T-helper 9 cell (primary cell): ENCODE measurements at places on chromosomes 12 and 14.

GRCh38 chr12:90854136-90854689 lies 100.8 kb downstream of the CCER1 start:
- no peak for DNase-seq

DNA sequence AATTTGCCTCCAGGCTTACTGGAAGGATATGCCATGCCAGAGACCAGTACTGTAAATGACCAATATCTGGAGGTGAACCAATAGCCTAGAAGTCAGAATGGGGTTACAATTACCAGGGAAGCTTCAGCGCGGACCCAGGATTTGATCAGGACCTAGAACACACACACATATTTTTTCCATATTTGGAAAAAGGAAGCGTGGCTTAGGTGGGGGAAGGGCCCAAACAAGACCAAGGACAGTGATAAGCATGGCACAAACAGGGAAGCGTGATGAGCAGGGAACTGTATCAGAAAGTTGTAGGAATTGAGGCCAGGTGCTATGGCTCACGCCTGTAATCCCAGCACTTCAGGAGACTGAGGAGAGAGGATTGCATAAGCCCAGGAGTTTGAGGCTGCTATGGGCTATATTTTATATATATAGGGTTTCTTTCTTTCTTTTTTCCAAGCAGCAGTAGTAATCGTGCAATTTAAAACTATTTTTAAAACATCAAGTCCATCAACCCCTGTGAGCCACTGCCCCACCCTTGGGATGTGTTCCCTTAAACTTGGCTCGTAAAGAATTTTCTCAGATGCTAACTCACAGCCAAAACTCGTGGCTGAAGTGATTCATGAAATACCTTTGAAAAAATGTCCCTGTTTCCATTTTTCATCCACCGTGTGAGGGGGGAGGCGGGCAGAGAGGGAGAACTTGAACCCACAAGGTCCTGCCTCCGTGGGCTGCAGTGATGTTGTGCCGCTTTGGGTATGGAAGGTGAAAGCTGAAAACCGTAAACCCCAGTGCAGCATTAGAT lies 16.7 kb downstream of the HRK start:
- DNase-seq = no peak

GRCh38 chr12:103588680-103589079 lies 1.6 kb downstream of the STAB2 start:
- DNase-seq = no peak

- no peak for DNase-seq
Measured at GRCh38 chr12:12202747-12203146, 64.1 kb downstream of the LRP6 start.

DNA sequence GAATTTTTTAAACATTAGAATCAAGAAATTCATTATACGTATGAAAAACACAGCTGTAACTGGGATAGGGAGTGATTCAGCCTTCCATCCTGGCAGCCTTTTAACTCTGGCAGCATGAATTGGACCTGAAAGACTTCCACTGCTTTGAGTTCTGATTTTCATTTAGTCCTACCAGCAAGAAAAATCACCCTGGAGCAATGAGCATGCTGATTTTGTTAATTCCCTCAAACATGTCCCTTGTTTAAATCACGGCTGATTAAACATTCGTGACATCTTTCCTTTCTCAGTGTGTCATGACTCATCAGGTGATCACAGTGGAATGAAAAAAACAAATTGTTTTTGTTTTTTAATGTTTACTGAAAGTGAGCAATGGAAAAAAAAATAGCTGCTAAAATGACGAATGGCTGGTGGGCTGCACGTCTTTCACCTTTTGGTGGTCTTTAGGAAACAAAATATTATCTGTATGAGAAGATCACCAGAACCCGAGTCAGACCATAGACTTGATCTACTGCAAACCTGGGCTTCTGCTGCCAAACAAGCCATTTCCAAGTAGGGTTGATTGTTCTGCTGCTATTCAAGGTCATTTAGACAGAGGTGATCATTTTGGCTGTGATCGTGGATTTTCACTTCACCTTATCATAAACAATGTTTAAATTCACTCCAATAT lies 67.0 kb upstream of the CAND1 start:
- DNase-seq = no peak

GRCh38 chr14:64411001-64411400 lies 22.8 kb downstream of the MTHFD1 start:
- no peak for DNase-seq

GRCh38 chr12:49478949-49479664 lies 59.7 kb upstream of the KCNH3 start:
- DNase-seq = no peak

DNA sequence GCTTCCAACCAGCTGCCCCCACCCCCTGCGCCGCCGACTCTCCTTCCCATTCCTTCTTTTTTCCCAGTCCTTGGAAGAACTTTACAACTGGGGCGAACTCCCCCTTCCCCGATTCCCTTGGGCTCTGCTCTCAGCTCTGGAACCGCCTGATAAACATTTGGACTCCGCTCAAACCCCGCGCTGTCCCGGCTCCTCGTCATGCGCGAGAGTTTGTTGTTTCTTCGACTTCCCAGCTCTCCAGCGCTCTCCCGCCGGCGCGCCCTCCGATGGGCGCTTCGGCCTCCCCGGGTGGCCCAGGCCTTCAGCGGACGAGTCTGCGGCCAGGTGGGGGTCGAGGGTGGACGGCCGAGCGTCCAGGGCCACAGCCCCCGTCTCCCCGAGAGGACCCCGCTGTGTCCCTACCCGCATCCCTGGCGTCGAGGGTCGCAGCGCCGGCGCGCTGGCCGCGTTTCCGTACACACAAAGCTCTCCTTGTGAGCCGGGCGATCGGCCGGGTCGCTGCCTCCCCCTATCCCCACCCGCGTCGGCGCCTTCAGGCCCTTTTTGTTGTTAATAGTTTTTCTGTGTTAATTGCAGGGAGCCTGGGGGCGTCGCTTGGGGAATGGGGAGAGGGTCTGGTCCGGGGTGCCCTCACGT lies 847 bp downstream of the MMP14 start:
- DNase-seq = no peak
